ENCODE measurements at places on chromosomes 3 and 15.

- no peak for DNase-seq
Measured at GRCh38 chr3:176971613-176972174, 225.6 kb downstream of the TBL1XR1 start.

DNA sequence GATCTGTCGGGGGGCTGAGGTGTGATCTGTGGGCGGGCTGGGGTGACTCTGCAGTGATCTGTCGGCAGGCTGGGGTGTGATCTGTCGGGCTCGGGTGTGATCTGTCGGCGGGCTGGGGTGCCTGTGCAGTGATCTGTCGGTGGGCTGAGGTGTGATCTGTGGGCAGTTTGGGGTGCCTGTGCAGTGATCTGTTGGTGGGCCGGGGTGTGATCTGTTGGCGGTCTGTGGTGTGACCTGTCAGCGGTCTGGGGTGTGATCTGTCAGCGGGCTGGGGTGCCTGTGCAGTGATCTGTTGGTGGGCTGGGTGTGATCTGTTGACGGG lies 205.1 kb downstream of the XXYLT1 start:
- DNase-seq = no peak

DNA sequence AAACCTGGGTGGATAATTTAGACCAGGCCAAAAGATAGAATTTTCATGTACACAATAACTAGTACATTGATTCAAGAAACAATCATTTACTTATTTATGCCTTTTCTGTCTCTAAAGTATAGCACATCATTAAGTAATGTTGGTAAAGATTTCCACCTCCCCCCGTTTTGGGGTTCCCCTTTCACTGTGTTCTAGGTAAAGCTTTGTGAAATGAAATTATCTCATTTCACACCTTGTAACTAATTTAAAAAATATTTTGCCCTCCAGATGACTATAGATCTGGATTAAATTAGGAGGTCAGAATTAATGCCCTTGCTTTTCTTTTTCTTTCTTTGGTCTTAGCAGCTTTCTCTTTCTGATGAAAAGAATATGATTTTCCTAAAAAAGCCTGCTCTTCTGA lies 328.5 kb upstream of the TBC1D5 start:
- no peak for DNase-seq

- DNase-seq = no peak
Measured at GRCh38 chr3:120018299-120018698, 75.9 kb downstream of the GSK3B start.

DNA sequence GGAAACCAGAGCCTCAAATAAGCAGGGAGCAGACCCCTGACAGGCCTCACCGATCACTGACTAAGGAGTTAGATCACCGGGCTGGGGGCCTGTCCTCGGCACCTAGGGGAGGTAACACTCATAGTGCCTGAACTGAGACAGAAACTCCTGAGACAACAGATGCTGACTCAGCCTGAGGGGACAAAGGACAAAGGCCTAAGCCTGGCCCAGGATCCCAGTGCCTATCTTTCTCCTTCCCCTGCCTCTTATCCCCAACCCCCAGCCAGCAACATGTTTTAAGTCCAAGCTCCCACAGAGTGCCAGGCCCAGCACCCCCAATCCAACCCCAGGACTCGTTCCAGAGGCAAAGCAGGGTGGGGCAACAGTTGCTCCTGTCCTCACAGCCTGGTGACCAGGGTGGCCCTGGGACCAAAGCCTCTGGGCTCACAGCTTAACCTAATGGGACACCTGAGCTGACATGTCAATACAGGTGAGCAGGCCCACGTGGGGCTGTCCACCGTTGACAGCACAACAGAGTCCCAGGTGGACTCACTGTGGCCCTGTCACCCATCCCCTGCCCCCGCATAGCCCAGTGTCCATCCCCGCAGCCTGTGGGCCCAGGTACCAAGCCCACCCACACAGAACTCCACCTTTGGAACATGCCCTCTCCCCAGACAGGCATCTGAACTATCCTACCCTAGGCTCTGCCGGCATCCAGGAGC lies 37.4 kb downstream of the ADCY5 start:
- DNase-seq = no peak

DNA sequence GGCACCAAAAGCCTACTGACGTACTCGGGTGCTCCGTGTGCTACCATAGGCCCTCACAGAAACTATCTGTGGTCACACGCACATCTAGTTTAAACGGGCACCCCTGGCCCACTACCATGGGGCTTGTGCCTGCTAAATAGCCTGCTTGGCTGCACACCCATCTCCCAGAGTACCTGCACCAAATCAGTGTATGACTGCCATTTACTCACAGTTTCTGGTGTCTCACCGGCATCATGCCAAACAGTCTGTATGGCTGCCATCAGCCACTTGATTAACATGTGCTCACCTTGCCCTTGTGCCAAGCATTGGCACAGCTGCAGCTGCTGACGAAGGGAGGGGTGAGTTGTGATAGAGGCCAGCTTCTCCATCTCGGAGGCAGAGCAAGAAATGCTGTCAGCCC lies 232.7 kb downstream of the IGSF11 start:
- no peak for DNase-seq

DNA sequence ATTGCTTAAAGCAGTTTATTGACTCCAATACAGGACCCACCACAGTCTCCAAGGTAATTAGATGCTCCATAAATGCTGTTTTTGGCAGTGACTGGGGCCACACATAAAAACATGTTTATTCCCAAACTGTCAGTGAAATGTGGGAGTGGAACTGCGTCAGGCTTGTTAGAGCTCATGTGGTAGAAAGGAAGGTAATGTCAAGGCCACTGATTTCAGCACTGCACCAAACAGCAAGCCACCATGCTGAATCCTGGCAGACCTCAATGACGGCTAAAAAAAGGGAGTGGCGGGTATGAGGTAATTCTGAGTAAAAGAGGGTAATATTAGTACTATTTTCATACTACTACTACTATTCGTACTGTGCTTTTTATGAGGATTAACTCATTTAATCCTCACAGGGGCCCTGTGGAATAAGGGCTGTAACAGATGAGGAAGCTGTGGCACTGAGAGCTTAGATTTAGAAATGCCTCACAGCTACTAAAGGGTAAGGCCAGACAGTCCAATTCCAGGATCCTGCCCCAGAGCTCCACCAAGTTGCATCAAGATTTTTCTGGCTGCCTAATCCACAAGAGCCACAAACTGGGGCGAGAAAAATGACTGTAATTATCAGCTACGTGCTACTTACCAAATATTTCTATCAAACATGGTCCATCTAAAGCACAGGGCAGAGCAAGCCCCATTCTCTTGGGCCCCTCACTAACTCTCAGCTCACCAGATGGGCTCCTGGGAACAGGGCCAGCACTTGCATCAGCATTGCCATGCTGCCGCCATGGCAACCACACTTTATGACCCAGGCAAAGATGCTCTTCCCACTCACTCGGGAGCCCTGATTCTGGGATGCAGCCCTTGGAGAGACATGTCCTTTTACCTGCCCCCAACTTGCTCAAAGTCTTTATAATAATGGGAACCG lies 83.6 kb upstream of the SPATA12 start:
- no peak for DNase-seq

DNA sequence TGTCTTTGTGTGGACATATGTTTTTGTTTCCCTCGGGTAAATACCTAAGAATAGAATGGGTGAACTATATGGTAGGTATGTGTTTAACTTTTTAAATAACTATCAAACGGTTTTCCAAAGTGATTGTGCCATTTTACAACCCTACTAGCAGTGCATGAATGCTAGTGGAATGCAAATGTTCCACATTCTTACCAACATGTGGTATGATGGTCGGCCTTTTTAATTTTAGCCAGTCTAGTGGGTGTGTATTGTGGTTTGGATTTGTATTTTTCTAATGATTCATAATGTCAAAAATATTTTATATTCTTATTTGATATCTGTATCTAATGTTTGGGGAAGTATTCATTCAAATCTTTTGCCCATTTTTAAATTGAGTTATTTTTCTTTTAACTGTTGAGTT lies 68.2 kb upstream of the SMAD3 start:
- no peak for DNase-seq

GRCh38 chr3:127408022-127408683 lies 120.3 kb upstream of the PRR20G start:
- no peak for DNase-seq

- DNase-seq = no peak
Measured at GRCh38 chr3:64631951-64632350, 55.8 kb downstream of the ADAMTS9 start.

DNA sequence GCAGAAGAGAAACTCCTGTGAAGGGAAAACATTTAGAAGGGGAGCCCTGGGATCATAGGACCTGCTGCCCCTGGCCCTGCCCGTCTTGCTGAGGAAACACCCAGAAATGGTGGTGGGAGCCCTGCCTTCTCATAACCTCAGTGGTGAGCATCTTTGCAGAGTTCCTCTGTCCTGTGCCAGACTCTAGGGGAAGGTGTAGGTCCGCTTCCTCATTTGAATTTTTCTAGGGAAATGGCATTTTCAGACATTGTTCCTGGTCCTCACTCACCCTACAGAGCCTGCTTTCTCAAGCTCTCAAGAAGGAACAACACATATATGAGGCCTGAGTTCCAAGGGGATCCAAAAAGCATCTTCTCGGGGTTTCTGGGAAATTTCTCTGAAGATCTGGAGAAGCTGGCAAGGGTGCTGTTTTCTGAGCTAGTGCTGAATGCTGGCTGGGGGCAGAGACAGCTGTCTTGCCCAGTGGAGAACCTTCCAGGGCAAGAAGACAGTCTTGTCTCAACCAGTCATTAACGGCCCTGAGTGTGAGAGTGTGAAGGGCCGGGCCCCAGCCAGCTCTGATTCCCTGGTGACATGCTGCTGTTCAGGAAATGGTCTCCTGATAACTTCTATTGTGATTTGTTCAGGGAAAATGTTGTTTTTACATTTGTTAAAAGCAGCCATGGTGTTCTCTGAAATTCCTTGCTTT lies 283.1 kb upstream of the LRRFIP2 start:
- DNase-seq = no peak

- no peak for DNase-seq
Measured at GRCh38 chr15:68469162-68470048, 37.4 kb upstream of the ITGA11 start.

DNA sequence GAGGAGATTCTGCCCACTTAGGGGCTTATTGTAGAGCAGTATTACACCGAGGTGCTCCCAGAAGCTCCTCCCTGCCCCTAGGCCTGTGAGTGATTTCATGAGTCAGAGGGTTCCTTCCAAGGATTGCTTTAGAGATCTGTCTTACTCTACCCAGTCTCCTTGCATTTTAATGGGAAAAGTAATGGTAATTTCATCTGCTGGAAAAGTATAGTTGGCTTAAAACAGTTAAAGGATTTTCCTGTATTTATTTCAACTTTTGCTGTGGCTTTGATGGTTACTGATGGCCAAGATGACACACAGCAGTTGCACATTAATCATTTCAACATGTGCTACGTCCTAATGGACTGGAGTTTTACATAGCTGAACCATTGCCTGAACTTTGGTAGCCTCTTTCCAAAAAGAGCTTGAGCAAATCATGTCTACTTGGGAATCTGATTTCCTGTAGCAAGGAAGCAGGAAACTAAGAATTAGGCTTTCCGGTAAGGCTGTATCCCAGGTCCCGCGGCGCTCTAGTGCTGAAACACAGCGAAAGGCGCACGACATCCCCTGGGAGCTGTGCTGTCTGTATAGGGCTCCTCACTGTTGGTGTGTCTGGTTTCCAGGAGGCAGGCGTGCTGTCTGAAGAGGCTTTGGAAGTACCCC lies 9.2 kb upstream of the PGPEP1L start:
- DNase-seq = no peak

DNA sequence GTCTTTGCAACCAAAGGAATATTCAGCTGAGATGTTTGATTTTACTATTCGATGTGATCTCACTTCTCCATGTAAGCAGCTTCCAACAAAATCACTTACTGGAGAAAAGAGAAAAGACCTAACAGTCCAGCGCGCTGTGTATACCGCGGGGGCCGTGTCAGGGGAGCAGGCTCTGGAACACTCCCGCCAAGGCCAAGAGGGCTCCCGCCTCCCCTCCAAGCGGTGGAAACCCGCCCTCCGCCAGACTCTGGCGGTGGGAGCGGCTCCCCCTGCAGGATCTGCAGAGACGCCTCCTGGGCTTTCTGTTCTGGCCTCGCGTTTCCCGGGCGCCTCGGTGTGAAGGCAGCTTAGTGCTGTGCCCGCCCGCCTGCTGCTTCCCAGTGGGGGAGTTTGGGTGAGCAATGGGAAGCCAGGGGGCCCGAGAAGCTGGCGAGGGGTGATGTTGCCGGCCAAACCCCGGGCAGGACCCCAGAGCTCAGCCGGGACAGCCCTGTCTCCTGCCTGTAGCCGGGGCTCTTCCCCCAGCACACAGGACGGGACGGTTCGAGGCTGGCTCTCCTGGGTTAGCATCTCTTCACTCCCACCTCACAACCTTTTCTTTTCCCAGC lies 36.3 kb downstream of the CHST14 start:
- DNase-seq = peak; percentile 60

- DNase-seq = no peak
Measured at GRCh38 chr15:82602195-82602594, 45.0 kb downstream of the CPEB1 start.

GRCh38 chr3:116815831-116816588 lies 106.4 kb downstream of the TUSC7 start:
- no peak for DNase-seq

- DNase-seq = no peak
Measured at GRCh38 chr3:74564560-74564959, 49.9 kb downstream of the CNTN3 start.

DNA sequence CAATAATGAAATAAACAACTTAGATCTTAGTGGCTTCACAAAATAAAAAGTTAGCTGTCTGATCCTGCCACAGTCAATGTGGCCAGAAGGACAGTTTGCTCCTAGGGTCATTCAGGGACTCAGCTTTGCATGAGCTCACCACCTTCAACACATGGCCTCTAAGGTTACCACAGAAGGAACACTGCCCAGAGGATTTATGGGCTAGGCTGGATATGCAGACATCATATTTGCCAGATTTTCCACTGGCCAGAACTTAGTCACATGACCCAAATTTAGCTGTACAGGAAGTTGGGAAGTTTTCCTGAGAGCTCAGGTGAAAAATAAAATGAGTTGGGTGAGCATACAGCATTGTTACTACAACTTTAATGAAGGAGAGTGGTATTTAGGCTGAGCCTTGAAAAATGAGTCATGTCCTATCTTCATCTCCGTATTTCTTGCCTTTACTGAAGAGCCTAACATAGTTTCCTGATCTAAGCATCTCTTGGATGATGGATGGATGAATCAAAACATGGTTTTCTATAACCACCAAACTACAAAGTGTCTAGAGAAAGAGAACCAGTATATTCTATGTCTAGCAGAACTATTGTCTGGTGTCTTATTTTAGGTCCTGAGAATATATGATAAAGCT lies 54.9 kb upstream of the TMEM108 start:
- no peak for DNase-seq

Measured in CD4-positive, alpha-beta T cell treated with Interleukin-15 for 4 hours (primary cell).